Gastroesophageal sphincter (tissue), 4 donors: ENCODE measurements at places on chromosomes 3 and 15. TPM values are rescaled to one million over a fixed set of nuclear protein-coding genes. Genes with fewer than 3 reads are reported as not detected.

DNA sequence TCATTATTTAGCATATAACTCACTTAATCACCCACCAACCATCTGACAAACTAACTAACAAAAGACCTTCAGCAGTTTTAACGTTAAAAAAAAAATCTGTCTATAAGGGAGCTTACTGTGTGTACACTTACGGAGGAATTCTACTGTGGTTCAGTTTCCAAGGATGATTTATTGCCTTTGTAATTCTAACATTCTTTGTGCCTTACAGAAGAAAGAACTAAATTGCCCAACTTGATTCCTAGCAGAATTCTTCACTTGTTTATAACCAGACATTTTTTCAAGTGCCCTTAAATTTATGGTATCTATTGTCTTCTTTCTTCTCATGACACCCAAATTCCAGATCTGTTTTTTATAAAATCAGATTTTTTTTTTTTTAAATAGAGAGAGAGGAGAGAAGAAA lies 119.7 kb upstream of the IGSF10 start:
- peak; percentile 86 for ATAC-seq

GRCh38 chr3:167750272-167750971 lies 14.9 kb downstream of the SERPINI1 start:
- no peak for ATAC-seq

DNA sequence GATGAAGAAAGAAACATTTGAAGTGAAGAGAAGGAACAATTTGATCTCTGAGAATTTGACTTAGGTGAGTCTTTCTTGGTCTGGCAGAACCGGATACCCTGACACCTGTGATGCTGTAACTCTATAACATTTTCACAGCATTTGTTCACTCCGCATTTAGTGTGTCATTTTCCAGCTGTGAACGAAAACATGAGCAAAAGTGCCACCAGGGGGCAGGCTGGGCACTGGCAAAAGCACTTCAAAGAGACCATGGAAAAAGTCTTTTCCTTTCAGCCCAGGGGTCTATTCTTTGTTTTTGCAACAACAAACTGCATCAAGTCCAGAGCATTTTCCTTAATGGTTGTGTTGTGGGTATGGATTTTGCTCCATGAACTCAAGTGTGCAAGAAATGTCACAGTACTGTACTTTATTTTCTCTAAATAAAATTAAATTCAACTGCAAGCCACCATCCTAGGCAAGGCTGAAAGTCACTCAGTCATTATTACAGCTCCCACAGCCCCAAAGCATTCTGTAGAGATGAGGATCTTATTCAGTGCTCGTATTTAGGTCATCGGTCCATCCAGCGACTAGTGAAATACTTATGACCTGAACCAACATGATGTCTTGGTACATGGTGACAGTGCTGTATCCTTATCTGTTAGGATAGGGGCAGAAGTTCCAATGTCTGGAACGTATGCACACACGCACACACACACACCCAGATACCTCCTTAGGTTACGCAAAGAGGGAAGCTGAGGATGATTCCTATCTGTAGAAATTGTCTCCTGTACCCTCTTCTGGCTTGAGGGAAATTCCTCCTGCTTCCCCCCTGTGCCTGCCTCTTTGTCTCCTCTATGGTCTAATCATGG lies 125.5 kb downstream of the GADL1 start:
- ATAC-seq = no peak

DNA sequence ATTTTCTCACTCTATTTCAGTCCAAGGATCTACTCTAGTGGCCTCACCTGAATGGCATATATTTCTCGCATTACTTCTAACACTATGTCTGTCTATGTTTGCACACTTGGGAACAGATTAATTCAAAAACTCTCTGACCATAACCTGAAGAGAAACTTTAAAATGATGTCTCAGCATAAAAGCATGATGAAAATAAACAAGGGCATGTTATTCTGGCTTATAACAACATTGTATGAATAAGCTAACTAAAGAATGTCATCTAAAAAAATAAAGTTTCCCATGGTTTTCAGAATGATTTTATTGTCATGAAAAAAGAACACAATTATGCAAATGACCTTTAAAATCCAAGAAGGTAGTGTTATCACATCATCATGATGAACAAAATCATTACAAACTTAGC lies 85.5 kb upstream of the ROBO2 start:
- ATAC-seq = no peak

DNA sequence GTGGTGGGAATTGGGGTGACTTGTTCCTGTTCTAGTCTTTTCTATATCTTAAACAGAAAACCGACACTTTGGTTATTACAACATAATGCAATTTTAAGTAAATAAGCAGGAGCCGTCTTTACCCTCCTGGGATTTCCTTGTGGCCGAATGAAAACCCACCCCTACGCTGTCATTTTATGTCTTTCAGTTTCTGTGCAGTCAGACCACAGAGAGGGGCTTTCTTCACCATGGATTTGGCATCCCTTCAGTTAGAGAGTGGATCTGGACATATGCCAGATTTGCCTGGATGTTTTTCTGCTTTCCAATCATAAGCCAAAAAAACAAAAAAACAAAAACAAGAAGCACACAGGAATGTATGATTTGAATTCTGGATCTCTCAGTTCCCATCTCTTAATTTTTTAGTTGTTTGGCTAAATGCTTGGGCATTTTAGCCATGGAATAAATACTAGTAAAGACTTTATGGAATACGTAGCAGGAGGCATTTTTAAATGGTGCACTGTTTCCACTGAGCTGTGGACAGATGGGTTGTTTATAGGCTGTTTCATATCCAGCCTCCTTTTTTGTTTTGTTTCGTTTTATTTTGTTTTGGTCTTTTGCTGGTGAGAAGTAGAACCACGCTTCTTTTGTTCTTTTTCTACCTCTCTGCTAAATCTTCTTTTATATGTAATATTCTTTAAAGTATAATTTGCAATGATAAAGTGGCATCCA lies 272.9 kb downstream of the FEZF2 start:
- no peak for ATAC-seq

DNA sequence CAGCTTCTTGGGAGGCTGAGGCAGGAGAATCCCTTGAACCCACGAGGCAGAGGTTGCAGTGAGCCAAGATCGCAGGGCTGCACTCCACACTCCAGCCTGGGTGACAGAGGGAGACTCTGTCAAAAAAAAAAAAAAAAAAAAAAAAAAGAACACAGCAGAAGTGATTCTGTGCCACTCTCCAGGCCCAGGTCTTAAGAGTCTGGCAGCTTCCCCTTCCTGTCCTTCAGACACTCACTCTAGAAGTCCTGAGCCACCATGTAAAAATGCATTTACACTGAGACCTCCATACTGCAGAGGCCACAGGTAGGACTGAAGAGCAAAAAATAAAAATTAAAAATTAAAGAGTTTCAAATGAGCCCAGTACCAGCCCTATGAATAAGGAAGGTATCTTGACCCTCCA lies 11.8 kb upstream of the CDV3 start:
- ATAC-seq = no peak

DNA sequence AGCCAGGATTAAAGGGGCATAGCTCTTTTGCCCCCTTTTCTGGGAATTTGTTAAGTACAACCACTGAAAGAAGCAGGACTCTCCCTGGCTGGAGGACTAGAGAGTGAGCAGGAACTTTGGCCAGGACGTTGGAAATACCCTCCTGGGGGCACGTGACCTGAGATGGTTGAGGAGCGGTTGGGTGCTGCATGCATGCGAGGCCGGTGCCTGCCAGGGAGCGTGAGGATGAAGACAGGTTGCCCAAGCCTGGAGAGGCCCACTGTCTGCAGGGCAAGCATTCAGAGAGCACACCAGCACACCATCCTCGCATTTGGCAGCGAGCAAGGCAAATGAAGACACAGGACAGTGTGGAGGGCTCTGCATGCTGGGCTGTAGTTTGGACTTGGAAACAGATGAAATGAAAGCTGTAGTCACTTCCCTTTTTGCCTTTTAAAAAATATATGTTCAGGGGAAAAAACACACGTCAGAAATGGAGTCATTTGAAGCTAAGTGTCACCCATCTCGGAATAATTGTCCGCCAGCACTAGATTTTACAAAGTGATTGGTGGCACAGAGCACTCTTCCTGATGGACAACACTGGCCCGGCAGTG lies 217.6 kb downstream of the SLCO3A1 start:
- ATAC-seq = no peak

DNA sequence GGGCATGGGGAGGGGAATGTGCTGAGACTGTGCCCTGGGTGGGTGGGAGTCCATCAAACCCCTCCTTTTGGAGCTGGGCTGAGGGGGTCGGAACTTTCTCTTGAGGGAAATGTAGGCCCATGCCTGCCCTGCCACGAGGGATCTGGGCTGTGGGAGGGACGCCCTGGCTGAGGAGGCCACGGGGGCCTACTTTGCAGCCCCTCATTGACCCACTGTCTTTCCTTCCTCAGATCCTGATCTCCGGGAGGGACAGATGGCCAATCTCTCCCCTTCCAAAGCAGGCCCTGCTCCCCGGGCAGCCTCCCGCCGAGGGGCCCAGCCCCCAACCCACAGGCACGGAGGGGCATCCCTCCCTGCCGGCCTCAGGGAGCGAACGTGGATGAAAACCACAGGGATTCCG lies 25.3 kb downstream of the LOXL1 start:
- ATAC-seq = no peak

DNA sequence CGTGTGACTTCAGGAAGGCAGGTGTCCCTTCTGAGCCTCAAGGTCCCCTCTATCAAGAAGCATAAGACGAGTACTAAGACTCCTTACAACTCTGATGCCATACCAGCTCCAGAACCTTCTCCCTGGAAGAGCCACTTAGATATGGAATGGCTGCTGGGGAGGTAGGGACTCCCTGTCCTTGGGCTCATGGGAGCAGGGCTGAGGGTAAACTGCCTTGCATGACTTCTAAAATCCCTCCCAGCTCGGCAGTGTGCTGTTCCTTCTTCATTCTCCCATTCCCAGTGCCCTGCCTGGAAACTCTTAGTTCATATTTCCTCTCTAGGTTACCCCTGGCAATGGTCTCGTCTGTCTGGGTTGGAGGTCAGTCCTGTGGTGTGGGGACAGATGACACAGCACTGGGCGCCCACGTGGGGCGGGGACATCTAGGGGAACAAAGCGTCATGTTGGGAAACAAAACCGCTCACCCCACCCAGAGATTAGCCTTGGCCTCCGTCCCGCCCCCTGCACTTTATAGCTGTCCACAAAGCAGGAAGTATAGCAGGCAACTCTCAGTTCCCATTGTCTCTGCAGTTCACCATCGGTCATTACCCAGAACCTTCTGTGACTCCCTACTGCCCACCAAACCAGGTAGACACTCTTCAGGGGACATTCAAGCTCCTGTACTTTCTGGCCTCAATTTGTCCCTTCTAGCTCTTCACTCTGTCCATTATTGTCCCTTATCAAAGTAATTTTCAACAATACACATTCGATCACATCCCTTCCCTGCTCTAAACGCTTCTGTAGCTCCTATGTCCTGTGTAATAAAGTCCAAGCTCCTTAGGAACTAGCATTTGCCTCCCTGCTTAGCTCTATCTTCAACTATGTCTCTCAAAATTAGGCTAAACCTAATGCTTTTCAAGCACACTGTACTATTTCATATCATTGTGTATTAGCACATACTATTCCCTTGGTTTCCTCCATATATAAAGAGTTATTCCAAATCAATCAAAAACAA lies 73.8 kb downstream of the IQSEC1 start:
- ATAC-seq = peak; percentile 69

DNA sequence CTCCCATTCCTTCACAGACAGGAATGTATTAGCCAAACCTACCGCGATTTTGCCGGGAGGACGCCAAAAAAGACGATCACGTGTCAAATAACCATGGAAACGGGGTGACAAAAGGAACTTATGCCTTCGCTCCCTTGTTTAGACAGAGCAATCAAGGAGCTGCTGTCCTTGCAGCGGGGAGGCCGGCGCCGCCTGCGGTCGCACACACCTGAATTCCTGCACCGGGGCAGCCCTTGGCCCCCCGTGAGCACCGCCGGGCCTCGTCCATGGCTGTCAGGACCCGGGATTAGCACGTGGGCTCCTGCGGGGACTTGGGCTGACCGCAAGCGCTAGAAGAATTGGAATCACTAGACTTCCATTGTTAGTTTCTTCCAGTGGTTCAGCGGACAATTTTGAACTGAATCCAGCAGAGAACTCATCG lies 193.1 kb downstream of the SHQ1 start:
- ATAC-seq = no peak

DNA sequence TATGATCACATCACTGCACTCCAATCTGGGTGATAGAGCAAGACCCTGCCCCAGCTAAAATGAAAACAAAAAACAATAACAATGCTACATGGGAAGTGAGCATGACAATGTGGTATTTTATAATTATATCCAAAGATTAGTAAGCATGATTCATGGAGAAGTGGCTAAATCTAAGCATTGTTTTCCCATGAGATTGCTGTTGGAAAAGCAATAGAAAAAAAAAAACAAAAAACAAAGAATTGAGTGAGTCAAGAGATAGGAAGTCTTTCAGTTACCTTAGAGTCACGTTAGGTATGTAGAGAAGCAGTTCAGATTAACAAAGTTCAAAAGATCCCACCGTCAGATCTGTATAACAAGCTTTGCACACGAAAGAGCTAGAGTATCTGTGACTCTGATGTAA lies 210.3 kb upstream of the CNTN6 start:
- ATAC-seq = no peak

GRCh38 chr15:73781038-73781925 lies 28.1 kb upstream of the INSYN1 start:
- no peak for ATAC-seq

Gene WDR76
- total RNA-seq = 11.1 TPM

Gene GPR87
- total RNA-seq = not detected

Gene SPESP1
- 2.8 TPM for total RNA-seq

Gene UBL7
- total RNA-seq = 53.9 TPM

Gene NAA80
- 12.3 TPM for total RNA-seq

Gene THAP10
- total RNA-seq = 4.6 TPM

Gene ITGA11
- total RNA-seq = 8.3 TPM

Gene UBAP1L
- 7.5 TPM for total RNA-seq

Gene WDR93
- not detected for total RNA-seq
